ENCODE measurements at places on chromosomes 3 and 15.

GRCh38 chr3:165464736-165465135, 268.6 kb upstream of the SLITRK3 start:
- DNase-seq = no peak

GRCh38 chr3:58204720-58205119, 6.1 kb downstream of the DNASE1L3 start:
- DNase-seq = no peak

GRCh38 chr3:172047567-172048115, 8.3 kb downstream of the FNDC3B start:
- no peak for DNase-seq

- DNase-seq = no peak
These were observed 21.5 kb downstream of the CIAO2A start for GRCh38 chr15:64071931-64072765.

DNA sequence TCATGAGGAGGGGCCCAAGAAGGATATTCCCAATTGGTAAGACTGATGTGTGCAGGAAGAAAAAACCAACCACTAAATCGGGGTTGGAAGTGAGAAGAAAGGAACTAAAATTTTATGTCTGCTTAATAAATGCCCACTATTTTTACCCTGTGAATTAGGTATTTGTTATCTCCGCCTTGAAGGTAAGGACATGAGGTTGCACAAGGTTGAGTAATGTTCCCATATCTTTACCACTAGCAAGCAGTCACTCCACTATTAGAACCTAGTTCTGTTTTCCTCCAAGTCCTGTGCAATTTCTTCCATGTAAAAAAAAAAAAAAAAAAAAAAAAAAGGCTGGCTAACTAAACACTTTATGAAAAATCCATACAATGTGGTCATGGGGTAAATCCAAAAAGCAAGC, 318.5 kb upstream of the SLCO3A1 start:
- no peak for DNase-seq

DNA sequence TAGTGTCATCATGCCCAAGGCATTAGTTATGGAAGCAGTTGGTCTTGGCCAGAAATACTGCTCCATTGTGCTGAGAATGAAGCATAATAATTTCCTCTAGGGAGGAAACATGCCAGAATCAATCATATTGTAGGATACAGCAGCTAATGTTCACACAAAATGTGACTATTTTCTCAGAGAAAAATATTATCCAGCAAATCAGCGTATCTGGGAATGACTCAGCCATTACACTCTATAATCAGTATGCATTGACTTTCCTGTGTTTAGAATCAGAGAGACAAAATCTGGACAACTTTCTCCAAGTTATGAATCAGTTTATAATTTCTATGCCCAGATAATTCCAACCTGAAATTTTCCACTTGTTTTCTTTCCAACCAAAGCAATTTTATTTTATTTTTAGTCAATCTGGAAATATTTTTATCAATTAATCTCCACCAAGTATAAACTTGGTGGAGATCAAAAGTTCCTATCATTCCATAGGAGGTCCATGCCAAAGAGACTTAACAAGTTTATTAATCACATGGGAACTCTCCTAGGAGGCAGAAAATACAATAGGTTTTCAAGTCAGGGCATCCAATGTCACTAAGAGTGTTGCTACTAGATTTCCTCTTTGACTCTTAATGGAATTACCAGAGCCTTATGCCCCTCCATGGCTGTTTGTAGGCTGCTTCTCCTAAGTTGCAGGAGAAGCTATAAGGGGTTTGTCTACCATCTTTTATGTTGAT, 36.4 kb downstream of the SUCNR1 start:
- no peak for DNase-seq

- DNase-seq = no peak
These were observed 33.0 kb downstream of the CCDC12 start for GRCh38 chr3:46943237-46944187.

GRCh38 chr3:107846279-107846852, 244.5 kb downstream of the CD47 start:
- DNase-seq = no peak

- DNase-seq = no peak
These were observed 35.0 kb downstream of the ACAP2 start for GRCh38 chr3:195407531-195408409.

DNA sequence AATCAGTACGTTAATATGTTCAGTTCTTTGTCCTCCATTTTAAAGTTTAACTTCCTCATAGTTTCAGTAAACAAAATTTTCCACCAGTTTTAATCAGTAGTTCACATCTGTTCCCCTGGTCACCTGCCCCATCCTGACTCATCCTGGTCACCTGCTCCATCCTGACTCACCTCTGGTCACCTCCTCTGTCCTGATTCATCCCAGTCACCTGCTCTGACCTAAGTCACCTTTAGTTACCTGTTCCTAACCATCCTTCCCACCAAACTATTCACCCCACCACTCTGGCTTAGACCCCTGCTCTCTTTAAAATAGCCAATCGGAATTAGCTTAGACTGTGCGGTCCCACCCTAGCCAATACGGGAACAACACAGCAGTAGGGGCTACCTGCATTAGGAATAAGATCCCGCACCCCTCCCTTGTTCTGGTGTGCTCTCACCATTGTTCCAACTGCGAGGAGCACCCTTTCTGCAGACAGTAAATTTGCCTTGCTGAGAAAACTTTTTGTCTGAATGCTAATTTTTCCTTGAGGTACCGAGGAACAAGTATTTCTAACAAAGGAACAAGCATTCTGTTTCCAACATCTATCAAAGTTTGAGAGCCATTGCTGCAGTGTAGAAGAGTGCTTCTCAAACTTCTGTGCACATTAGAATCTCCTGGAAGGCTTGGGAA, 169.3 kb downstream of the ADAMTS17 start:
- no peak for DNase-seq

- DNase-seq = no peak
These were observed 80.8 kb upstream of the PEX5L start for GRCh38 chr3:180117381-180118163.

DNA sequence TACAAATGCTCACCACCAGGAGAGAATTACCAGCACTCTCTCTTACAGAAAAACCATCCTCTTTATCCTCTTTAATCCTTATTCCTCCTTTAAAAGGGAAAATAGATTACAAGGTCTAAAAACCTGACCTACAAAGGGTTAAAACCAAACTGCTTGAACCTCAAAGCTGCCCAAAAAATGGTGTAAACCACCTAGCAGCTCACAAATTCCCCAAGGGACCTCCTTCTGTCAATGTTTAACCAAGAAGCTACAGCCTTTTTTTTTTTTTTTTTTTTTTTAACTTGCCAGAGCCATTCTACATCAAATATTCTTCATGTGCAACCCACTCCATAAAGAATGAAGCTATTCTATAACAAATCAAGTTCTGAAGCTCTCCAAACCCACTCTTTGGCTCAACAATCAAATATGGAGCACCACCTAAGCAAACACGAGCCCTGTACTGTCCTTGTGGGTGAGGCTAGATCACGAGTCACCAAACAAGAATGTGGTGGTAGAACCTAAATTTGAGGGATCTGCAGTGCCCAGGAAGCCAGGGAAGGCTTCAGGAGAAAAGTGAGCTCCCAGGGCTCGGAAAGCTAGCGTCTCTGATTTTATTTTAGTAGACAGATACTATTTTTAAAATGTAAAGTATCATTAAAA, 20.1 kb downstream of the OSBPL10 start:
- DNase-seq = no peak

GRCh38 chr3:59425942-59426341, 376.1 kb upstream of the CFAP20DC start:
- DNase-seq = no peak

- DNase-seq = no peak
These were observed 562 bp downstream of the TCTA start for GRCh38 chr3:49412632-49413337.

- DNase-seq = no peak
These were observed 38.8 kb downstream of the TM2D3 start for GRCh38 chr15:101613130-101614000.

- no peak for DNase-seq
These were observed 20.5 kb upstream of the ANPEP start for GRCh38 chr15:89835176-89835564.

DNA sequence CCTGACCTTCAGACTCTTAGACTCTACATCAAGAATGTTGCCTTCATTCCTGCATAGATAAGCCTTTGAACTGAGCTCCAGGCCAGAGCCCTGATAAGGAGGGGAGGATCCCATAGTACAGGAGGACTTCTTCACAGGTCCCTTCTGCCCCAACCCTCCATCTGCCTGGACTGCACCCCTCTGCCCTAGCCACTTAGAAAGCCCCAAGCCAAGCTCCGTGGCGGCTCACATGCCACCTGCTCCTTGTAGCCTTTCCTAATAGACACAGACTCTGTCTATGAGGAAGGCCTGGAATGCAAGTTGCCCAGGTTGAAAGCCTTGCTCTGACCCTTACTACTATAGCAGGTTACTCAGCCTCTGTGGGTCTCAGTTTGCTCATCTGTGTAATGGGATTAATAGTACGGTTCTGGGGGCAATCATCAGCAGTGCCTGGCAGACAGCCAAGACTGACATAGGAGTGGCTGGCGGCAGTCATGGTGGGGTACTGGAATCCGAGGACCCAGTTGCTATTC, 11.6 kb downstream of the PCSK6 start:
- no peak for DNase-seq

- no peak for DNase-seq
These were observed 1033.7 kb downstream of the ROBO1 start for GRCh38 chr3:78734048-78734637.

GRCh38 chr3:98209244-98209643, 42.7 kb downstream of the OR5H15 start:
- no peak for DNase-seq

DNA sequence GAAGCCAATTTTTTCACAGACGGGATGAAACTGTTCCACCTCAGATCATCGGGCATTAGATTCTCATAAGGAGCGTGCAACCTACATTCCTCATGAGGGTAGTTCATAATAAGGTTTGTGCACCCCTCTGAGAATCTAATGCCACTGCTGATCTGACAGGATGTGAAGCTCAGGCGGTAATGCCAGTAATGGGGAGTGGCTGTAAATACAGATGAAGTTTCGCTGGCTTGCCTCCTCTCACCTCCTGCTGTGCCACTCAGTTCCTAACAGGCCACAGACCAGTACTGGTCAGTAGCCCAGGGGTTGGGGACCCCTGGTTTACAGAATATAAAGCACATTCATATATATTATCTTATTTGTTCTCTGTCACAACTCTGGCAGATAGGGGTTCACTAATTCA, 2.1 kb upstream of the LIMD1 start:
- DNase-seq = no peak

GRCh38 chr15:94324835-94325767, 93.7 kb downstream of the MCTP2 start:
- no peak for DNase-seq

- no peak for DNase-seq
These were observed 411.3 kb upstream of the TPM1 start for GRCh38 chr15:62631076-62631724.

GRCh38 chr15:81901319-81901718, 144.5 kb downstream of the MEX3B start:
- no peak for DNase-seq
